Thyroid gland (tissue), 4 donors: ENCODE measurements at places on chromosomes 1 and 21.

GRCh38 chr1:50542362-50542761, 119.1 kb upstream of the DMRTA2 start:
- DNase-seq, result no peak
- no peaks in the 10 kb centered on the region for H3K4me1 ChIP-seq
- H3K27ac ChIP-seq, result no peak overlapping the region
- no peaks in the 10 kb centered on the region for H3K27me3 ChIP-seq
- H3K4me3 ChIP-seq, result no peak overlapping the region

DNA sequence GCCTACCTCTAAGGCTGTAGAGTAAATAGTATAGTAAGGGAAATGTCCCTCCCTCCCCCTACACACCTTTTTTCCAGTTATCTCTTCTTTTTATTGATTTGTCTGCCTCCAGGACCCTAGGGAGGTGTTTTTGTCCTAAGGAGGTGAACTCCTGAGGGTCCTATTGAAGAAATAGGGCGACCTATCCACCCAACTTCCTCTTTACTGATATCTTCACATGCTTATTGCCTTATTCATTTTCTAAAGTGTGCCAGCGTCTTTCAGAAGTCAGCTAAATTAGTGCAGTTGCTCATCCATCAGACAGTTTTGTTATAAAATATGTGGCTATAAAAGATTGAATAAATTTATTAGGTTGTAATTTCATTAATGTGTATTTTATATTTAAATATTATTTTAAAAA, 5.9 kb downstream of the BACH1 start:
- H3K4me1 ChIP-seq, result peaks cover 72% of the 10 kb centered on the region
- no peaks in the 10 kb centered on the region for H3K36me3 ChIP-seq
- no peak overlapping the region for H3K4me3 ChIP-seq
- H3K27me3 ChIP-seq, result no peaks in the 10 kb centered on the region
- H3K27ac ChIP-seq, result peak overlapping the region; percentile 18

DNA sequence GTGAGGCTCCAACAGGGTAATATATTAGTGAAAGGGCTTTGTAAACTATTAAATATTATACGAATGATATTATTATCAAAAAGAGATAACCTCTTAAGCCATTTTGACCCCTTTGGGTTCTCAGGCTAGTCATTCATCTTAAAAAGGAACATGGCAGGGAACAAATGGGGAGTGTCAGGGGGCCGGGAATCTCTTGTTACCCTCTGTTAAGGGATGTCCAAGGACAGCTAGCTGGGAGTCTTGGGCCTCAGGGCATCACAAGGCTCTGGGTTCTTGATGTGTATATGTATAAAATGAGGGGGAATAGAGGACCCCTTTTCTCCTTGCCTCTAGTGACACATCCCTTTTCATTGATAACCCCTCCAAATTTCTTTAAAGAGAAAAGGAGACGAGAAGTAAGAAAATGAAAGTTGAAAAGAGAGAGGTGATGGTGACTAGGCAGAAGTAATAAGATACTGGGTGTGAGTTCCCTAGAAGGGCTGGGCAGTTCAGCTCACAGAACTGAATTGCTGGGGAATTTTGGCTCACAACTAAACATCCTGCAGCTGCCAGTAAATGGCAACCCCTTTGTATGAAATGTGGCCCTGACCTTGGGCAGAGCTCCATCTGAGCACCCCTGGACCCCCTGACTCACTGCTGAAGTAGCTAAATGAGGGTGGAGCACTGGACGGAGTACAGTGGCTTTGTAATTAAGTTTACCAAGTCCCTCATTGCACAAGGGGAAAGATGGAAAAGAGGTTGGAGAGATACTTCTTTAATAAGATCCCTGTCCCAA, 20.0 kb upstream of the ZNF326 start:
- no peak for DNase-seq
- H3K36me3 ChIP-seq, result no peaks in the 10 kb centered on the region
- H3K27ac ChIP-seq, result no peak overlapping the region
- H3K27me3 ChIP-seq, result no peaks in the 10 kb centered on the region
- no peak overlapping the region for H3K4me3 ChIP-seq

DNA sequence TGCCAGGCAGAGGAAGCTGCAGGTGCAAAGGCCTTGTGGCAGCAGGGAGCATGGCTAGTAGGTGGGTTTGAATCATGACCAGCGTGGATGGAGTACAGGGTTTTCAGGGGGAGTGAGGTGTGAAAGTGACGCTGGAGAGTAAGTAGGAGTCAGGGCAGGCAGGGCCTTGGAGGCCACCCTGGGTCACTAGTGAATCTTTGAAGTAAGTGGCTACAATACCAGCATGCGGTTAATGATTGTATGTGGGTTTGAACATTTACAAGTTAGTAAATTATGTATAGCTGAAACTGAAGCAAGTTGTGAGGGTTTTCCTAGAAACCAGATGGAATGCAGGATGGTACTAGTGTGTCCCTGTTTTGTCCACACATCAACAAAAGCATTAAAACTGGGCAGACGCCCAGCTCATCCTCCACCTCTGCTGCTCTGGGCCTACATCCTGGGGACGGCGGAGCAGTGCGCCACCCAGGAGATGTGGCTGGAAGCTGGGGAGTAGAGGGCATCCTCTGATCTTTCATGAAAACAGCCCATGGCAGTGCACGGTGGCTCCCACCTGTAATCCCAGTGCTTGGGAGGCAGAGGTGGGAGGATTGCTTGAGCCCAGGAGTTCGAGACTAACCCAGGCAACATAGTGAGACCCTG, 41.2 kb upstream of the B3GALNT2 start:
- no peaks in the 10 kb centered on the region for H3K4me1 ChIP-seq
- H3K27me3 ChIP-seq, result no peaks in the 10 kb centered on the region
- H3K36me3 ChIP-seq, result no peaks in the 10 kb centered on the region
- DNase-seq, result no peak

- no peaks in the 10 kb centered on the region for H3K27me3 ChIP-seq
- H3K4me3 ChIP-seq, result no peak overlapping the region
- no peak for DNase-seq
- H3K36me3 ChIP-seq, result no peaks in the 10 kb centered on the region
Observed at GRCh38 chr1:43843684-43844083, 89.9 kb upstream of the ARTN start.

DNA sequence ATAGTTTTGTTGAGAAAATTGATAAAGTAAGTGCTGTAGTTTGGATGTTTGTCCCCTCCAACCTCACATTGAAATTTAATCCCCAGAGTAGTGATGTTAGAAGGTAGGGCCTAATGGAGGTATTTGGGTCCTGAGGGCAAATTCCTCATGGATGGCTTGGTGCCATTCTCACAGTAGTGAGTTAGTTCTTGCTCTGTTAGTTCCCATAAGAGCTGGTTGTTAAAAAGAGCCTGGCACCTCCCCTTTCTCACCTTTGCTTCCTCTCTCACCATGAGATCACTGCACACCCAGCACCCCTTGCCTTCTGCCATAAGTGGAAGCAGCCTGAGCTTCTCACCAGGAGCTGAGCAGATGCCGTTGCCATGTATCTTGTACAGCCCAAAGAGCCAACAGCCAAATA, 354.8 kb upstream of the NFIA start:
- no peak for DNase-seq
- H3K36me3 ChIP-seq, result no peaks in the 10 kb centered on the region
- H3K27ac ChIP-seq, result no peak overlapping the region
- H3K4me1 ChIP-seq, result no peaks in the 10 kb centered on the region
- no peaks in the 10 kb centered on the region for H3K27me3 ChIP-seq
